ENCODE measurements at places on chromosomes 16 and 17.

- DNase-seq = no peak
Measured at GRCh38 chr17:38613981-38614779, 8.4 kb upstream of the SRCIN1 start.

DNA sequence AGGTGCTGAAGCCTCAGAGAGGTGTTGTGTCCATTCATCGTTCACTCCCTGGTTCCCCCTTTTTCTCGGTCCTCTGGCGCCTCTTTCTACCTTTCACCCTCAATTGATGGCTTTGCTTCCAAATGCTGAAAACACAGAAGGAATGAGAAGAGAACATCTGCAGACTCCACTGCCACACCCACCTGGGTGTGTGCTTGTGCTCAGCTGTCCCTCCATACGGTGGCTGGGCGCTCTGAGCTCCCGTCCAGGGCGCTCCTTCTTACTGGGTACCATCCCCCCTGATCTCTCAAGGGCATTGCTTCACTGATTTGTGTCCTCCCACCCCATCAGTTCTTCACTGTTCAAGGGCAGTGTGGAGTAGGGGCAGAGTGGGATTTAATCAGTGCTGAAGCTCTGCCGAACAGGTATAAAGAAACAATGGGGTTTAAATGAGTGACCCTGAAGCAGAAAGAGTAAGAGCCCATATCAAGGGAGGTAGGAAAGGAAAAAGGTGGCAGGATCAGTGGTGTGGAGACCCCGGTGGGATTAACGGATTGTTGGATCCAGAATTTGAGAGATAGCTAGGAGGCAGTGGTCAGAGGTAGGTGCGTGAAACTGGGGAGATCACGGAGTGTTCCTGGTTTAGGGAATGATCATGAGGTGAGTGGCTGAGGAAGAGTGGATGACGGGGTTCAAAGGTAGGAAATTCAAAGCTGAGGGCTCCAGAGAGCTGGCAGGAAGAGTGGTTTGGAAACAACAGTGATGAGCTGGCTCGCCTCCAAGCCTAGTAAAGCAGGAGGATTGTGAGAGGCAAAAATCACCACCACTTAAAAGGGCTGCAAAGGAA, 40.8 kb downstream of the MRTFB start:
- no peak for DNase-seq

DNA sequence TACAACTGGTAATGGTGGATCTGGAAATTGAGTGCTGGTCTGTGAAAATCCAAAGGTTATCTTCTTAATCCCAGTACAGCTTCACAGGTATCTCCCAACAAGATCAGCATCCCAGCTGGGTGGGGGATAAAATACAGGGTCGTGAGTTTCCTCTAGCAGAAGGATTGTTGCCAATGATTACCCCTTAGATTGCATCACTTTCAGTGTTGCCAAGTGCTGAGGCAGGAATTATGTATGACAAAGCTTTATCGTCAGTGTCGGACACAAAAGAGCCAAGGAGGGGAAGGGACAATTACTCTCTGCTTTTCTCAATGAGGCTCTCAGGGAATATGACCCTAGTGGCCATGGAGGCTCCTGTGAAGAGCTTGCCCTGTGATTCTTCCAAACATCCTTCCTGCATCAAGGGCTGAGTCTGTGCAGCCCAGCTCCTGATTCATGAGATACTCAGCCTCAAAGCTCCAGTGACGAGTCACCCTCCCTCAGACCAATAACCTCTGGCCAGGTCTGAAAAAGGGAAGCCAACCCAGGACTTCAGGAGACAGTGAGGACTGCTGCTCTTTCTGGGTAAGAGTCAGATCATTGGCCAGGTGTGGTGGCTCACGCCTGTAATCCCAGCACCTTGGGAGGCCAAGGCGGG, 15.0 kb downstream of the OR1F1 start:
- no peak for DNase-seq

DNA sequence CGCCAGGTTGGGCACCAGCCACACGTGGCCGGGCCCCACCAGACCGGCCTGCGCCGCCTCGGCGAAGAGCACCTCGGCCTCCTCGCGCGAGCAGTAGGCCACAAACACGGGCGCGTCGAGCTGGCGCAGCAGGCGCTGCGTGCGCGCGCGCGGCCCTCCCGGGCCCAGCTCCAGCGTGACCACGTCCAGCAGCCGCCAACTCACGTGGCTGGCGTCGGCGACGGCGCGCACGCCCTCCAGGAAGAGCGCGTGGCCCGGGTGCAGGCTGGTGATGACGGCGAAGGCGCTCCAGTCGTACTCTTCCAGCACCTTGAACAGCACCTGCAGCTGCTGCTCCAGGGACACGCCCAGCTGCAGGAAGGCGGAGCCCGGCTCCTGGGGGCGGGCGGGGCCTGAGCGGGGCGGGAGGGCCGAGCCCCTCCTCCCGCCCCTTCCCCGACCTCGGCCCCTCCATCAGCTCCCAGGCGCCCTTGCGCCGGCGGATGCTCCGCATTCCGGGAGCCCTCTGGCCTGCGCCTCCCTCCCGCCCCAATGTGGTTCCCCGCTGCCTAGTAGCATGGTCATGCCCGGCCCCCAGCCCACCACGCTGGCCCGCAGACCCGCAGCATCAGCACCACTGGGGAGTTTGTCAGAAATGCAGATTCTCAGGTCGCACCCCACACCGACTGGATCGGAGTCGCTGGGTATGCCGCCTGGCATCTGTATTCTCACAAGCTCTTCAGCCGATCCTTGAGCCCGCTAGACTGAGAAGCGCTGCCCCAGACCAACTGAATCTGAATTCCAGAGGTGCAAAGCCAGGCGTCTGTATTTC, 7.2 kb downstream of the GRIN2C start:
- no peak for DNase-seq

GRCh38 chr17:21024024-21024423, 18.8 kb downstream of the USP22 start:
- no peak for DNase-seq

DNA sequence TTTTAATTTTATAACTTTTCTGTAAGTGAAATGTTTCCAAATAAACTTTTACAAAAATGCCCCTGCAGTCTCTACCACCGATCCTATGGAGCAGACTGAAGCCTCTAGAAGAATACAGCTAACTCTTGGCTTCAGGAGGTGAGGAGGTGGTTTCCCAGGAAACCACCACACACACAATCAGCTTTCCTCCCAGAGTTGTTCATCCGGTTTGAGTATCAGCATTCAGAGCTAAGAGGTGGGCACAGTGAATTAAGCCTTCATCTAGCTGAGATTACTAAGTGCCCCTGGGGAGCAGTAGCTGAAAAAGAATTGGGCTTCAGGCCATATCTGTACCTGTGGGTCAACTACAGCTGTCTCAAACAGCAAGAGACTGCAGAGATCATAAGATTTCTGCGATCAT, 139.7 kb downstream of the AATF start:
- no peak for DNase-seq

DNA sequence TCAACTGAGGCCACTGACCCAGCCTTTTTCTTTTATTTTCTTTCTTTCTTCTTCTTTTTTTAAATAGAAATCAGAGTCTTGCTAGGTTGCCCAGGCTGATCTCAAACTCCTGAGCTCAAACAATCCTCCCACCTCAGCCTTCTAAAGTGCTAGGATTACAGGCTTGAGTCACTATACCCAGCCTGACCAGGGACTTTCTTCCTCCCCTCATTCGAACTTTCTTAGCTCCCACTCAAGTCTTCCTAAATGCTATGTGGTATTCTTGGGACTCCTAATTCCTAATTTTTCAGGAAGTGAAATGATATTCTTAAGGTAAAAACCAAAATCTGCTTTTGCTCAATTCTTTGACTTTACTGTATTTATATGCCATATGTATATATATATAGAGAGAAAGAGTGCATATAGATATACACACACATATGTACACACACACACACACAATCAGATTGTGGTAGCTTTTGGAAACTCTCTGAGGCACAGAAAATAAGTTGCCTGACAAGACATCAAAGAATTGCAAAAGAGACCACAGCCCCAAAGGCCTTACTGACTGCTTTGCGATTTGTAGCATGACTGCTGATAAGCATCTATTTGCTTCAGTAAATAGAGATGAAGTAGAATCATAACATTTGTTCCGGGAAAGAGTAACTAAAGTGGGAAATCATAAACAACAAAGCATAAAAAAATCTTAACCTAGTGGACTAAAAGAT, 9.5 kb upstream of the AMZ2 start:
- no peak for DNase-seq

DNA sequence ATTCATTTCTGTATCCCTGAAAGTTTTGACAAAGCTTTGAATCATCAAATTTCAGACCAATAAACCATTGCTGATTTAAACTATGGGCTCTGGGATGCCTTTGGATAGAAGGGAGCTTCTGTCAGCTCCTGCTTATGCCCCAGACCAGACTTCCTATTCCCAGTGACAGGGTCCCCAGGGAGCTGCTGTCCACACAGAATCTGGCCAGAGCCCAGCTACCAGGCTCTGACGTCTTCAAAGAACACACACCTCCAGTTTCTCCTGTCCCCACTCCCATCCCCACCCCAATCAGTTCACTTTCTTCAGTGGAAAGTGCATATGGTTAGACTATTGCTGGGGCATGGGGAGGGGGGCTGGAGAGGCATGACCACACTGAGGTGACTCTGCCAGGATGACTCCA, 51.6 kb upstream of the SREBF1 start:
- no peak for DNase-seq

GRCh38 chr17:43982171-43982570, 22.3 kb upstream of the NAGS start:
- DNase-seq = no peak

DNA sequence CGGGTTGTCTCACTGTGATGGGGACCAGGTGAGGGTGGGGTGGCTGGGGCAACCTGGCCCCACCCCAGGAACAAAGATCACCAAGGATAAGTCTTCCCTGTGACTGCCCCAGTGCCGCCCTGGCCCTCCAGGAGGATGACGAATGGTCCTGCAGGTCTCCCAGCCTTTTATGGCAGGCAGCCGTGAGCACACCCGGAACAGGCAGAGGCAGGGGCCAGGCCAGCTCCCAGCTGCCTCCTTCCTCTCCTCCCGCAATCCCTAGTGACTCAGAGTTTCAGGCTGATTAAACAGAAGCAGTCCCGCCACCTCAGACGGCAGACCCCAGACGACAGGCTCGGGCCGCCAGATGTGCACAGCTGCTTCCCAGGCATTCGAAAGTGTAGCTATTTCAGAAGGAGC, 13.3 kb downstream of the JUP start:
- DNase-seq = peak; percentile 73

DNA sequence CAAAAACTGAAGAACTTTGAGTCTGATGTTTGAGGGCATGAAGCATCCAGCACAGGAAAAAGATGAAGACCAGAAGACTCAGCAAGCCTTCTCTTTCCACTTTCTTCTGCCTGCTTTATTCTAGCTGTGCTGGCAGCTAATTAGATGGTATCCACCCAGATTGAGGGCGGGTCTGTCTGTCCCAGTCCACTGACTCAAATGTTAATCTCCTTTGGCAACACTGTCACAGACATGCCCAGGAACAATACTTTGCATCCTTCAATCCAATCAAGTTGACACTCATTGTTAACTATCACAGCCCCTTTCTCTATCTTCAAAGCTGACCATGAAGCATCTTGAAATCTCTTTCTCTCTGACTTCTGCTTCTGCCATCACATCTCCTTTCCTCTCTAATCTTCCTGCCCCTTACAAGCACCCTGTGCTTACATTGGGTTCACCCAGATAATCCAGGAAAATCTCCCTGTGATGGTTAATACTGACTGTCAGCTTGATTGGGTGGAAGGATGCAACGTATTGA, 115.9 kb upstream of the CDH13 start:
- no peak for DNase-seq

- DNase-seq = no peak
Measured at GRCh38 chr17:39627047-39627711, 427 bp downstream of the PPP1R1B start.

GRCh38 chr17:50835301-50836234, at the start of gene WFIKKN2:
Gene WFIKKN2, plus strand, starts transcription at chr17:50835586. Its CDS starts 352 bp downstream, at chr17:50835938.
- DNase-seq = no peak

- DNase-seq = no peak
Measured at GRCh38 chr17:1323336-1323735, 43.9 kb downstream of the TRARG1 start.

- DNase-seq = peak; percentile 24
Measured at GRCh38 chr16:80824623-80825364, 20.4 kb upstream of the CDYL2 start.

GRCh38 chr17:77327181-77327565, 186.4 kb downstream of the SEC14L1 start:
- no peak for DNase-seq

DNA sequence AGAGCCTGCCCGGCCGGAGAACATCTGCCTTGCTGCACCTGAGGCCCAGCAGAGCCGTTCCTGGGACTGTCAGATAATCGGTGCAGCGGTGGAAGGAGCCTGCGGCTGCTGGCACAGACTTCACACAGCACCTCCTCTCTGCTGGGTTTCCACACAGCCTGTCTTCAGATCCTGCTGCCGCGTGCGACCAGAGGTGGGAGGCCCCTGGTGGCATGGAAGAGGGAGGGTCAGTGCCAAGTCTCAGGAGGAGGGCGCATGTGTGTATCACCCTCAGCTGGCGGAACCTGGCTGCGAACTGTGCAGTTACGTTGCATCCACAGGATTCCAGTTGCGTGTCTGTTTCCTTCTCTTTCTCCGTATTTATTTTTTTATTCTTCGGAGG, 3.3 kb downstream of the CDK5R1 start:
- DNase-seq = no peak

DNA sequence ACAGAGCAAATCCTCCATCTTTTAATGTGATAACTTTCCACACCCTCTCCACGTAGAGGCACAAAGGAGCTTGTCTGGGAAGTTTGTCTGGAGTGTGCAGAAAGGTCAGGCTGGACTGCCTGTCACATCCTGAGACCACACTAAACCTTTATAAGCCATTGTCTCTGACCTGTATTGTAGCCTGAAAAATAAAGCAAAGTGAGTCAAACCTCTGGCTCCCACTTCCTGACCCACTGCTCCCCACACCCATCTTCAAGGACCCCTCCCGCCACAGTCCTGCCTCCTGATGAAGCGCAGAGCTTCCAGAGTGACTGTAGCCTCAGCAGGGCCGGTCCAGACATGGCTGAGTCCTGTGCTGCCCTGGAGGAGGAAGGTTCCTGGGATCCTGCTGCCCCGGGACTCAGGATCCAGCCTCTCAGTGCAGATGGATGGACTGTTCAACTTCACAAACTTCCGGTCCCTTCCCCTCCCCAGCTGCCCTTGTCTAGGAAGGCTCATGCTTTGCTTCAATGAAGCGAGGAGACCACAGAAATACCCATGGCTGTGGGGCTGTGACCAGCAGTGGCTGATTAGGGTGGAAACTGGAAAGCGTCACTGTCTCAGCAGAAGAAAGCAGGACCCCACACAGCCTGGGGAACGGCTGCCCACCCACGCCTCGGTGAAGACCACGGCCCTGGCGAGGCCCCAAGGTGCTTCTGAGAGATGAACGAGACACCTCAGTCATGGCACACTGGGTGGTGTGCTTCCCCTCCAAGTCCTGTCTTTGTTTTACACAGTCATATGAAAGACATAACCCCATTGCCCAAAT, 30.9 kb upstream of the CLEC18B start:
- no peak for DNase-seq

All from LHCN-M2 (cell line).